Keratinocyte (primary cell): ENCODE measurements at places on chromosomes 1 and 21. TPM values are rescaled to one million over a fixed set of nuclear protein-coding genes. Genes with fewer than 3 reads are reported as not detected.

The NTNG1 gene
- polyA plus RNA-seq, result 3.2 to 8.5 TPM (median 8.1 TPM) in 3 replicates

The SLFNL1 gene
- 0.04 TPM in 1 of 3 replicates, not detected in the others for polyA plus RNA-seq

The FAM163A gene
- not detected in 3 replicates for polyA plus RNA-seq

The GJA8 gene
- not detected in 3 replicates for polyA plus RNA-seq

The PPFIA4 gene
- polyA plus RNA-seq, result 0.63 to 4.2 TPM (median 2.3 TPM) in 3 replicates

The CYP4A11 gene
- not detected in 3 replicates for polyA plus RNA-seq

The PSRC1 gene
- polyA plus RNA-seq, result 2.9 to 10.2 TPM (median 9.4 TPM) in 3 replicates

The UTS2 gene
- not detected in 3 replicates for polyA plus RNA-seq

The NKAIN1 gene
- 0.04 TPM in 1 of 3 replicates, not detected in the others for polyA plus RNA-seq

The TBX19 gene
- 0.65 to 1.2 TPM (median 0.93 TPM) in 3 replicates for polyA plus RNA-seq

The ETV3L gene
- polyA plus RNA-seq, result not detected in 3 replicates

The ERICH3 gene
- polyA plus RNA-seq, result not detected in 3 replicates

The LRRIQ3 gene
- 0.94 to 1.8 TPM (median 1.1 TPM) in 3 replicates for polyA plus RNA-seq

The TTC22 gene
- polyA plus RNA-seq, result 5.1 to 8.0 TPM (median 7.2 TPM) in 3 replicates

The MAP3K21 gene
- polyA plus RNA-seq, result 4.4 to 6.4 TPM (median 4.5 TPM) in 3 replicates

The GSTM5 gene
- not detected in 3 replicates for polyA plus RNA-seq

The SPRR2B gene
- 0.45 to 0.48 TPM in 2 of 3 replicates, not detected in the other for polyA plus RNA-seq

The DIRAS3 gene
- polyA plus RNA-seq, result 0.14 to 0.23 TPM (median 0.20 TPM) in 3 replicates

The S100A14 gene
- polyA plus RNA-seq, result 1,249 to 1,646 TPM (median 1,394 TPM) in 3 replicates

The TSPAN2 gene
- polyA plus RNA-seq, result 0.26 to 1.1 TPM (median 0.37 TPM) in 3 replicates

The AMY1C gene
- polyA plus RNA-seq, result not detected in 3 replicates

The IGSF5 gene
- not detected in 3 replicates for polyA plus RNA-seq

The RAB42 gene
- polyA plus RNA-seq, result 0.05 to 0.27 TPM (median 0.17 TPM) in 3 replicates

The SH2D1B gene
- polyA plus RNA-seq, result not detected in 3 replicates

The OR2T11 gene
- not detected in 3 replicates for polyA plus RNA-seq

The CATSPER4 gene
- polyA plus RNA-seq, result 0.04 to 0.06 TPM in 2 of 3 replicates, not detected in the other

The SLC30A10 gene
- 0.02 to 0.08 TPM (median 0.03 TPM) in 3 replicates for polyA plus RNA-seq

The CR1L gene
- not detected in 3 replicates for polyA plus RNA-seq

The DPYD gene
- 0.62 to 2.8 TPM (median 1.9 TPM) in 3 replicates for polyA plus RNA-seq

The SRRM1 gene
- polyA plus RNA-seq, result 29.7 to 79.3 TPM (median 56.1 TPM) in 3 replicates

The CLCNKA gene
- polyA plus RNA-seq, result not detected in 3 replicates

The S100B gene
- not detected in 3 replicates for polyA plus RNA-seq

The INSRR gene
- not detected in 3 replicates for polyA plus RNA-seq

The YBX1 gene
- polyA plus RNA-seq, result 630 to 1,162 TPM (median 1,066 TPM) in 3 replicates

The C1orf53 gene
- polyA plus RNA-seq, result 3.0 to 7.0 TPM (median 6.2 TPM) in 3 replicates

The PLCH2 gene
- 57.4 to 74.0 TPM (median 66.3 TPM) in 3 replicates for polyA plus RNA-seq

The HUNK gene
- polyA plus RNA-seq, result 0.01 to 0.03 TPM in 2 of 3 replicates, not detected in the other

The ALX3 gene
- not detected in 3 replicates for polyA plus RNA-seq

The HIPK1 gene
- 19.9 to 23.2 TPM (median 20.5 TPM) in 3 replicates for polyA plus RNA-seq

The PLEKHA6 gene
- 1.5 to 3.4 TPM (median 1.6 TPM) in 3 replicates for polyA plus RNA-seq

The C1orf21 gene
- polyA plus RNA-seq, result 21.2 to 44.3 TPM (median 25.2 TPM) in 3 replicates
